ENCODE measurements at places on chromosomes 2 and 18. TPM values are rescaled to one million over a fixed set of nuclear protein-coding genes. Genes with fewer than 3 reads are reported as not detected.

- no peak for DNase-seq
Measured at GRCh38 chr2:149692961-149693396, 105.4 kb upstream of the MMADHC start.

DNA sequence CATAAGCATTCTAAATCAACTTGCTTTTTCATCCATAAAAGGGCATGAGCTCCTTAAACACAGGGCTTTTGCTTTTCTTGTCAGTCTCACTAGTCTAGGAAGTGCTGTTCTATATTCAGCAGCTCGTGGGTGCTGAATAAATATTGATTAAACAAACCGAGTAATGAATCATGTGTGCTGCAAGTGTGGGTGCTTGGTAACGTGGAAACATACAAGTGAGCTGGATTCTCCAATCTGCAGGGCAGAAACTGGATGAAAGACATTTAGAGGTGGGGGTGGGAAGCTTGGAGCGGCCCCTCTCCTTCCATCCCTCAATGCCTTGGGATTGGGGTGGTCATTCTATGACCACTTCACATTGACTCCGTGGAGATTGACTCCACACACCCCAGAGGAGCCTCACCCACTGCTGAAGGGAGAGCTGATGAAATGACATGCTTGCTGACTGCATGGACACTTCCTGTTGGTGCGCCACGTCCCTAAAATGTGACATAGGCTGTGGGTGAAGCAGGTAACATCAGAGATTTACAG, 114.6 kb downstream of the DOCK10 start:
- no peak for DNase-seq

DNA sequence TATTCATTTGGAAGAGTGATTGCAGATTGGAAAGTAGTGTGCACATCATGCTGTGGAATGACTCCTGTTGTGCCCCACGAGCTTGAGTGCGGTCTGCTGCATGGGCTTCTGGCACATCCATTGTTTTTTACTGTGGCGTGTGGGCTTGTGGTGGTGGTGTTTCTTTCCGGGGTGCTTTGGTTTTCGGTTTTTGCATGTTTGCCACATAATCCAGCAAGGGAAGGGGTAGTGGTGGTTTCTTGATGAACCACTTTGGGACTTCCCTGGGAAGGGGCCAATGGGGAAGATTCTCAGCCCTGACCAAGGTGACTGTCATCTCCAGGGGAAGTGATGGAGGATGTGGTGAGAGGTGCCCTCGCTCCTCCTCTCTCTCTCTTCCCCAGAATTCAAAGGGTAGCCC, 57.0 kb downstream of the COA5 start:
- DNase-seq: no peak

Gene OSR1
- 6.9 TPM for total RNA-seq
